ENCODE measurements at places on chromosomes 11 and 22.

DNA sequence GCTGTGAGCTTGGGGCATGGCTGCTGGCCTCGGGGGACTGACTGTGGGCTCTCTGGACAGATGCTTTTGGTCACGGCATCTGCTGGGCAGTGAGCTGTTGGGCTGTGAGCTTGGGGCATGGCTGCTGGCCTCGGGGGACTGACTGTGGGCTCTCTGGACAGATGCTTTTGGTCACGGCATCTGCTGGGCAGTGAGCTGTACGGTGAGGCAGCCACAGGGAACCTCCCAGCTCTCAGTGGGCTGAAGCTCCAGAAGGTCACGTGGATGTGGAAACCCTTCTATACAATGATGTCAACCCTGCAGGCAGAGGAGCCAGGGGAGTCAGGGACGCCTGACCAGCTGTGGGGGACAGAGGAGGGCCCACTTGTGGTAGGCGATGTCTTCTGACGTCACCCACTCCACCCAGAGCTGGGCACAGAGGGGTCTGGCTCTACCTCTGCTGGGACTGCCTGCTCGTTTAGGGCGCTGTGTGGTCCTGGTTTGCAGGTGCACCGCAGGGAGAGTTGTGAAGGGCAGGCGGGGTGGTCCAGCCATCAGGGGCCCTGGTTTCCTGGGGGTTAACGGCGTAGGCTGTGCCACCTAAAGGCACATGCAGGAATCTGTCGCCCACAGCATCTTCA lies 1331.3 kb downstream of the BRD1 start:
- no peak for DNase-seq

GRCh38 chr11:78216571-78217287 lies 28.0 kb downstream of the USP35 start:
- no peak for DNase-seq

- no peak for DNase-seq
These were observed 7.9 kb upstream of the EHF start for GRCh38 chr11:34613015-34613414.

GRCh38 chr11:108636222-108636621 lies 28.6 kb upstream of the DDX10 start:
- DNase-seq: no peak

DNA sequence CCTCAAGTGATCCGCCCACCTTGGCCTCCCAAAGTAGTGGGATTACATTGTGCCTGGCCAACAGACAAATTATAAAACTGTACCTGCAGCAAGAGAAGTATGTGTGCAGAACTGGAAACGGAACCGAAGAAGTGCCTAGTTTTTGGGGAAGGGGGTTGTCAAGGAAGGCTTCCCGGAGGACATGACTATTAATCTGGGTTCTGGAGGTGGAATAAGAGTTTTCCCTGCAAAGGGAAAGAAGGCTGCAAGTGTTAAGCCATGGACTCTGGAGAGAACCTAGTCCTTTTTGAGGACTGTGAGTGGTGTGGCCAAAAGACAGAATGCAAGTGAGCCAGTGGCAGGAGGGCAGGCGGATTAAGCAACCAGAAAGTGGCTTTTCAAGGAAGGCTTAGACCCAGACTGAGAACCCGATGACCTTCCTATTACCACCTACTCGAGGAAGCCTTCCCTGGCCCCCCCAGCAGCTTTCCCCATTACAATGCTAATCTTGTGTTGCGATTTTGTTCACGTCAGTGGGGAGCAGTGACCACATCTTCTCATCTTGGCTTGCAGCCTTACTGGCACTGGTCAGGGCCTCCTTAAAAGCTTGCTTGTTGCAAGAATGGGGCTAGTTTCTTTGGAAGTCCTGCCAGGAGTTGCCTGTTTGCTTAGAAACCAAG lies 5.7 kb upstream of the SEPTIN3 start:
- DNase-seq: no peak

DNA sequence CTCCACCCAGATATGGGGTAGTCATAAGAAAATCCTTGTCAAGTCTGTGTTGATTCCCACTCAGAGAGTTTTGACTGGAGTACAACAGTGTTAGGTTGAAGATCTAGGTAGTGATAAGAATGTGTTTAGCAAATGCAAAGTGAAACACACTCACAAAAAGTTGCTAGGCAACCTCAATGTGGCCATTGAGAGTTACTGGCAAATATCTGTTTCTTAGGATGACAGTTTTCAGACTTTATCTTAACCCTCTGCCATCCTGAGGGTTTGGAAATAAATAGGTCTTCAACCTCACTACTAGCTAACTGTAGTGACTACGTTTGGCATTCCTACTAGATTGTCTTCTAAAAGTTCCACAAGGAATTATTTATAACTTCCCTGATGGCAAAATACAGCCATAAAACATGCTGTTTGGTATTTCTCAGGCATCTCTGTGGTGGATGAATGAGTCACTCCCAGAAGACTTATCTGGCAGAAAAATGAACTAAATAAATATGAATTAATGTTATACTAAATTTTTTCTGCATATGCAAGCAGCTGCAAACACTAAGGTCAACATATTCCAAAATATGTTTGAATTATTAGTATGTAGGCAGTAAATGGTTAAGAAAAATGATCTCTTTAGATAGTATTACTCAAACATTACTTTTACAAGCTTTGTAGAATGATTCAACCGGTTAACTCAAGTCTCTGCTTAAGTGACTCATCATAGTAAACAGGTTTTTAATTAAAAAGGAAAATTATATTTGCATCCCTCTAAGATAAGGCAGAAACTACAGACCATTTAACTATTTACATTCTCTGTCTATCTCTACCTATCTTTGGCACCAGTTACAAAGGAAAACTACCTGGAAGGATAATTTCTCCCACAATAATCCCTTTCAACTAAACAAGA lies 17.1 kb upstream of the SYTL2 start:
- DNase-seq: no peak

GRCh38 chr22:42587588-42588175 lies 27.0 kb downstream of the POLDIP3 start:
- peak; percentile 81 for DNase-seq

Measured in suppressor macrophage treated with lipopolysaccharide for 1 hour (primary cell).